ENCODE measurements at places on chromosomes 6 and 20.

DNA sequence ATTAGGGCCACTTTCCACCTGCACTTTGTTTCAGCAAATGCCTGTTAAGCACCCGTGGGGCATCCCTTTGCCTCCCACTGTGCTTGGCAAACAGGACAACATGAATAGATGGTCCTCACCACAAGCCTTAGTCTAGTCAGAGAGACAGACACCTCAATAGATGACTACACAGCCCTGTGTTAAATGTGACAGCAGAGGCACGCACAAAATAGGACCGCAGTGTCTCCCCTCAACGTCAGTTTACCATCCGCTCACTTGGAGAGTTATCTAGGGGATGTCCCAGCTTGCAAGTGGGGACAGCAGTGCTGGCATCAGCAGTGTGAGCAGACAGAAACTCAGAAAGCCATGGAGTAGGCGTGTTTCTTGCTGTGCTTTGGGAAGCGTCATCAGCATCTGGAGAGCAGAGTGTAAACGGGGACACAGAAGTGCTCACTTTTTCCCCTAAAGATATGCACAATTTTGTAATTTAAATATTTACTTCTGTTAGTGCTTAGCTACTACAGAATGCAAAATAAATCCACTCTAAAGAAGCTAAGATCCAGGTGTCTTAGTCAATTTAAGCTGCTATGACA lies 66.0 kb upstream of the TXNDC5 start:
- DNase-seq, result no peak

GRCh38 chr6:6645261-6645917 lies 56.9 kb downstream of the LY86 start:
- no peak for DNase-seq

DNA sequence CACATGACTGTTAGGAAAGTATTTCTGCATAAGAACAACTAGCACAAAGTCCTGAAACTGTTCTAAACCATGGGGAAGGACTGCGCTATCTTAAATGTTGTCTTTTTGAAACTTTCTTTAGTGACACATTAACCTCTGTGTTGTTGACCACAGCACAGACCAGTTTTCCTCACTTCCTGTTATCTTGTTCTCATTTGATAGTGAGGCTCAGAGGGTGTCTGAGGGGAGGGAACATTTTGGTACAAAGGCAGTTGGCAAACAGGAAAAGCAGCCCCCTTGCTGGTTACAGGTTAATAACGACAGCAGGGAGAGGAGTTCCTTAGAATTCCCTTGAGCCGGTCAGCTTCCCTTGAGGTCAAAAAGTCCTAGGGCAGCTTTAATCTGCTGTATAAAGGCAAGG lies 143.5 kb upstream of the BMP2 start:
- no peak for DNase-seq

GRCh38 chr6:81894306-81894705 lies 141.8 kb upstream of the TENT5A start:
- no peak for DNase-seq

GRCh38 chr20:59938696-59939051 lies 1.4 kb downstream of the PPP1R3D start:
- DNase-seq, result no peak

GRCh38 chr6:102488729-102489128 lies 1095.2 kb downstream of the GRIK2 start:
- no peak for DNase-seq

All from stimulated activated CD8-positive, alpha-beta memory T cell treated with anti-CD3 and anti-CD28 coated beads, Interleukin-7, amount 100 ng/mL, for 1 hour (primary cell).